ENCODE measurements at places on chromosomes 1 and 21. TPM values are rescaled to one million over a fixed set of nuclear protein-coding genes. Genes with fewer than 3 reads are reported as not detected.
A peak's percentile ranks its signal among the peaks of the same experiment; 100 is the strongest.

KCNE2 gene
- total RNA-seq, result not detected

CFHR1 gene
- total RNA-seq, result 0.07 TPM

OR2L13 gene
- not detected for total RNA-seq

DNA sequence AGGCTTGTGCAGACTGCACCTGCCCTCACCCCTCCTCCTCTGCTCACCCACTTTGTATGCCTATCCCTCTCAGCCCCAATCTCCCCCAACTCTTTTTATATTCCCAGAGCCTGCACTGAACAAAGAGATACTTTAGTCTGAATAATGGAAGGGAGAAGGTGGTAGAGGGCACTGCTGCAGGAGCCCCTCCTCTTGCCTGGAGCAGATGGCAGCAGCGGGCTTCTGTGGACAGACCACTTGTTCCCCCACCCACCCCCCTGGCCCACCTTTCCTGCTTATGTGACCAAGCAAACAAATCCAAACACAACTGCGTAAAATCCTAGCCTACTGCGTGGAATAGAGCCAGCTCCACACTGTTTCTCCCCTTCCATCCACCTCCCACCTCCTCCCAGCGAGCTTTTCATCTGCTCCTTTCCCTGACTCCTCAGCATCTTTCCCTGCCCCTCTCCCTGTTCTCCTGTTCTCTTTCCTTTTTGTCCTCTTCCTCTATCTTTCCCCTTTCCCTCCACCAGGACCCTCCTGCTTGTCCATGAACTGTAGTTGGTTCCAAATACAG lies 27.5 kb downstream of the RGS8 start:
- no peak for DNase-seq

DNA sequence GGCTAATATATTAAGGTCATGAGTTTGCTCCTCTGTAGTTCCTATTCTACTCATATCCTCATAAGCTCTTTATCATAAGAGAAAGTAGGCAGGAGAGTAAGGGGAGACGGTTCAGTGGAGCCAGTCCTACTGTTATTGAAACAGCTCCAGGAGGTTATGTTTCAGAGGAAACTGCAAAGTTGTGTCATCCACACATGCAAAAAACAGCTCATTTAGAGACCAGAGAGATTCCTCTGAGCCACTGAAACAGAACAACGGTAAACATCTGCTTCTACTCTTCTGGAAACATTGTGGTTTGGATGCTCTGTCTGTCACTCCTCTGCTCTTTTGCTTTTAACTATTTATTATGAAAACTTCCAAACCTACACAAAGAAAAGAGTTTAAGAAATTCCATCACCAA lies 66.3 kb upstream of the PPP2R5A start:
- no peak for DNase-seq

DNA sequence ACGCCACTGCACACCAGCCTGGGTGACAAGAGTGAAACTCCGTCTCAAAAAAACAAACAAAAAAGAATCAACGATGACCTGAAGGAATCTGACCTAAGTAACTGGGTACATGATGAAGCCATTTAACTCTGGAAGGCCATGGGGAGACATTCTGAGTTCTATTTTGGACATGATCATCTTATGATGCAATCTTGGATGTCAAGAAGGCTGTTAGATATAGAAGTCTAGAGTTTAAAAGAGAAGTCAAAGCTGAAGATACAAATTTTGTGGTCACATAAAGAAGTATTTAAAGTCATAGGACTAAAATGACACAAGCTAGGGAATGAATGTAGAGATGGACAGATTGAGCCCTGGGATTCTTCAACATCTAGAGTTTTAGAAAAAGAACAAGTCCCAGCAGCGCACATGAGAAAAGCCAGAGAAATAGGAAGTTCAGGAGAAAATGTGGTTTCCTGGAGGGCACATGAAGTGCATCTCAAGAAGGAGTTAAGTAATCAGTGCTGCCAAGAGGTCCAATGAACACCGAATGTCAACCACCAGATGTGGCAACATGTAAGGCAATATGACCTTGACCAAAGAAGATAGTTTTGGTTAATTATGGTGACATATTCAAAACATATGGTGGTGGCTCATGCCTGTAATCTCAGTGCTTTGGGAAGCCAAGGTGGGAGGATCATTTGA lies 26.8 kb downstream of the ELK4 start:
- DNase-seq, result no peak

DNA sequence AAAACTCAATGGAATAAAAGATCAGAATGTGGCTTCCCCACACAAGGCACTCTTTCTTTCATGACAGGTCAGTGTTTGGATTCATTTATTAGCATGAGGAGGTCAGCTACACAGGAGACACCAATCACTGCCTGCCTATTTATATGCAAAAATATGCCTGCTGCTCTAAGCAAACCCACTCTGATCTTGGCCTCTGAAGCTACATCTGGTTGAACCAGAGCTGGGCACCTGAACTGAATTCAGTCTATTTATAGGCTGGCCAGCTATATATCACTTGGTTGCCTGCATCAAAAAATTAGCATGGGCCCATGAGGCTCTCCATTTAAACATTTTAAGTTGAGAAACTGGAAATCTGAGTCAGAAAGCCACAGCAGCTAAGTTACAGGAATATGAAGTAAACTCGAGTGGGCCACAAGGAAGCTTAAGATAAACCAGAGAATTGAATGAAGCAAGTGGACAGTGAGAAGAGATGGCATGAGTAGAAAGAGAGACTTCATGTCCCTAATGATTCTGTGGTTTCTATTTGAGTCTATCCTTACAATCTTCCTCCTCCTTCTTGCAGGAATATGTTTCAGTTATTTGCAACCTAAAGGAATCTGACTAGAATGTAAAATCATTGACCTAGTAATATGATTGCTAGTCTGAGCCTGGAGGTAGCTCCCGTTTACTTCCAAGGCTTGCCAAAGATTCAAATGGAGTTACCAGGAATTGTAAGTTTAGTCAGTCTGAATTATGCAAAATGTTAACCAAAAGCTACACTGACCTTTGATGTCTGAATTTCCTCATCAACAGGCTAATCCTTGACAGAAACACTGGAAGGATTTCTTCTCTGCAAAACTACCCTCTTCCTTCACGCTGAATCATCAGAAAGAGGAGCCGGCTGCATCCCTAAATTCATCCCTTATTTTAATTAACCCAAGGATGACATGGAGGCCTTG lies 17.7 kb downstream of the DDAH1 start:
- DNase-seq, result no peak

DNA sequence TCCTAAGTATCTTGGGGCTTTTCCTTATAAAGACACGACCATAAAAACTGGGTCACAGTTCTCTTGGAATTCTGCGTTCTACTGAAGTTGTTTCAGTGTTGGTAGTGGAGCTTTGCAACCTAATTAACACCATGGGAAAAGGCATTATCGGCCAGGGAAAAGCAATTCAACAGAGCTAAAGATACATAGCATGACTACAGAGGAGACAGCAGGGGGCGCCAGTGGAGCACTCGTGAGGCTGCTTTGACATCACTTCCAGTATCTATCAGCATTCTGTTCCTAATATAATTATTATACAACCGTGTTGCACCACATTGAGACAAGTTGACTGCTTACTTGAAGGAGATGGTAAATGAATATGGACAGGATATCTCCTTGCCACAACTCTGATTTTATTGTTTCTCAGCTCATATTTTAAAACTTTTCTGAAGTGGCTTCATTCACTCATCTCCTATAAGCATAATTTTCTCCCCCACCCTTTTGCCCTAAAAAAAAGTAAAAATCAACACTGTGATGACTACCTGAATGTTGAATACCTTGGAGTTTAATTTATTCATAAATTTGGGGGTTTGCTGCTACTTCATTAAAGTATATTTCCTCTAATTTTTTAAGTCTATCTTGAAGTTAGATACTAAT lies 39.4 kb downstream of the ZP4 start:
- no peak for DNase-seq

GRCh38 chr1:196598942-196599748 lies 9.1 kb downstream of the KCNT2 start:
- no peak for DNase-seq

- no peak for DNase-seq
Measured at GRCh38 chr1:25562101-25562927, 18.9 kb downstream of the LDLRAP1 start.

GRCh38 chr1:31954607-31955283 lies 16.6 kb upstream of the PTP4A2 start:
- DNase-seq, result peak; percentile 74

- DNase-seq, result no peak
Measured at GRCh38 chr1:81439046-81439823, 361.5 kb upstream of the ADGRL2 start.

All from pulmonary artery endothelial cell (primary cell).